ENCODE measurements at places on chromosomes 1 and 21.

- DNase-seq = no peak
Measured at GRCh38 chr1:168328731-168329364, 48.2 kb downstream of the TBX19 start.

- no peak for DNase-seq
Measured at GRCh38 chr1:44949286-44949685, 37.1 kb downstream of the EIF2B3 start.

GRCh38 chr1:163872067-163872466, 550.3 kb downstream of the NUF2 start:
- DNase-seq = no peak

DNA sequence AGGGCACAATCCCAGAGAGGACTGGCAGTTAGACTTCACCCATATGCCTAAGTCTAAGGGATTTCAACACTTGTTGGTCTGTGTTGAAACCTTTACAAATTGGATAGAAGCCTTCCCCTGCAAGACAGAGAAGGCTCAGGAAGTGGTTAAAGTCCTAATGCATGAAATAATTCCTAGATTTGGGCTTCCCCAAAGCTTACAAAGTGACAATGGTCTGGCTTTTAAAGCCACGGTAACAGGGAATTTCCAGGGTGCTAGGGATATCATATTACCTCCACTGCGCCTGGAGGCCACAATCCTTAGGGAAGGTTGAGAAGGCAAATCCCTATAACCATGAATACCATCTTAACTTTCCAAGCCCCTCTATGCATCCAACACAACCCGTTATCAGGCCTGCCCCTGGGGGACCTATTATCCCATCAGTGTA, 3.3 kb upstream of the FMO4 start:
- DNase-seq = peak; percentile 19

DNA sequence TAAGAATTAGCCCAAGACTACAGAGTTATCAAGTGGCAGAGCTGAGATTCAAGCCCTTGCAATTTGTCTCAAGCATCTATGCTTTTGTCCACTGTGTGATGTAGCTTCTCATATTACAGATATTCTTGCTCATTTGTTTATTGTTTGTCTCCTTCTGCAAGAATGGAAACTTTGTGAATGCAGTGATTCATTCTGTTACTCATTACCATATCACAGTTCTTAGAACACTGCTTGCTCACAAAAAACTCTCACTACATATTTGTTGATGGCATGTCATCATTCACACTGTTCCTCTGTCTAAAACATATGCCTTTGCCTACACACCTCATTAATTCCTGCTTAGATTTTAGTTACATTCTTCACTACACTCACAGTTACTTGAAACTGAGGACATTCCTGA, 1198.9 kb downstream of the PLA2G4A start:
- no peak for DNase-seq

DNA sequence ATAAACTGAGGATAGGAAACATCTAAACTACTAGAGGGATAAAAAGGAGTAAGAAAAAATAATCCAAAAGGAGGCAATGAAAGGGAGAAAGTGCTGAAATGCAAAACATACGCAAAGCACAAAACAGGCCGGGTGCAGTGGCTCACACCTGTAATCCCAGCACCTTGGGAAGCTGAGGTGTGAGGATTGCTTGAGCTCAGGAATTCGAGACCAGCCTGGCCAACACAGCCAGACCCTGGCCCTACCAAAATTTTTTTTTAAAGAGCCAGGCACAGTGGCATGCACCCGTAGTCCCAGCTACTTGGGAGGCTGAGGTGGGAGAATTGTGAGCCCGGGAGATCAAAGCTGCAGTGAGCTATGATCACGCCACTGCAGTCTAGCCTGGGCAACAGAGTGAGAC, 10.5 kb downstream of the SPOCD1 start:
- no peak for DNase-seq

DNA sequence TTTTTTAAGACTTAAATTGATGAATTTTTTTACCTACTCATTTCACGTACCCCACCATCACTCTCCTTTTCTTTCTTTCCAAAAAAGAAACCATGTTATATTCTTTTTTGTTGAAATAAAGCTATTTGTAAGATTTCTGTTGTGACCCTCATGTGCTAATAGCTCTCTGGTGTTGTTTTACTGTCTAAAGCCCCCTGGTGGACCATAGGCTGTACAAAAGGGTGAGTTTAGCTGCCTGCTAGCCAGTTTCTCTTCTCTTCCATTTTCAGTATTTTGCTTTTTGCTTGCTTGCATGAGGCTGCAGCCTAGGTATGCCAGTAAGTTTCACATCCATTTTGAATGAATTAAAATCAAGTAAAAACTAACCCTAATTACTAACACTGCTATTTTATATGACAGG, 15.6 kb upstream of the VAMP3 start:
- peak; percentile 43 for DNase-seq

DNA sequence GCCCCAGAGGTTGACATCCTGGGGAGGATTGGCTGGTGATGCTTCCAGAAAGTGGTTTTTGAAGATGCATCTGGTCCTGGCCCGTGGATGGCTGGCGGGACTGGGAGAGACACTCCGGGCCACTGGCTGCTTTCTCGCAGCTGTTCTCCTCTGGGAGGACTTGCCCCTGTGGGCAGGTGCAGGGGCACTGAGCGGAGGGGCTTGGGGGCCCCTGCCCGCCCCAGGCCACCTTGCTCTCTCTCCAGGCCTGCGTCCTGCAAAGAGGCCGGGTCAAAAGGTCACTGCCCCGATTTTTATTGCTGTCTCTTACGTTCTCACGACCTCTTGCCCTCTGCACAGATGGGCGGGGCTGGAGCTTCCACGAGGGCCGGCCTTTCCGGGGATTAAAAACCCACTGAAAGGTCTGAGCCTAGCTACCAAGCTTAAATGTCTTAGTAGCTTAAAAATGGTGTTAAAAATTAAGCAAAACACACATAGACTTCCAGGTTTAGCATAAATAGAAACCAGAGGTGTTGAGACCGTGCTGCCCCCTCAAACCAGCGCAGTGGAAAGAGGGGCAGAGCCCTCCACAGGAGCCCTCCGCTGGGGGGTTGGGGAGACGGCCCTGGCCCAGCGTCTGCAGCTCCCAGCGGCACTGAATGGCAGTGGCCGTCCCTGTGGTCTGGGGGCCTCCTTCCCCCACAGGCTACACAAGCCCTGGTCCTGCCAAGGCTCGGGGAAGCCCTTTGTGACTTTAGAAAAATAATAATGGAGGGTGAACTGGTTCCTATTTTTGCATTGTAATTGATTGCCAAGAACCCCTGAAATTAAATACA, 43.9 kb downstream of the SKI start:
- DNase-seq = peak; percentile 90

DNA sequence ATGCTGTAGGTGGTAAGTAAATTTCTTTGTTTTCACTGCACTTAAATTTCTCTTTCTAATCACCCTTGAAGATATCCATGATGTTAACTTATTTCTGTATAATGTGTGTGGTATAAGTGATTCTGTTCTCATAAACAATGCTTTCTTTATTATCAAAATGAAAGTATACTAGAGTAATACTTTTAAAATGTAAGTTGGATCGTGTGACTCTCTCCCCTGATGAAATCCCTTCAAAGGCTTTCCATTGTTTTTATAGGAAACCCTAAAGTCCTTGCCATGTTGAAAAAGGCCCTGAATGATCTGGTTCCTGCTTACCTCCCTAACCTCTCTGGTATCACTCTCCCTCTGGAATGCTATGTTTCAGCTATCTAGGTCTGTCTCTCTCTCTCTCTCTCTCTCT, 191.1 kb upstream of the LHX8 start:
- DNase-seq = no peak

DNA sequence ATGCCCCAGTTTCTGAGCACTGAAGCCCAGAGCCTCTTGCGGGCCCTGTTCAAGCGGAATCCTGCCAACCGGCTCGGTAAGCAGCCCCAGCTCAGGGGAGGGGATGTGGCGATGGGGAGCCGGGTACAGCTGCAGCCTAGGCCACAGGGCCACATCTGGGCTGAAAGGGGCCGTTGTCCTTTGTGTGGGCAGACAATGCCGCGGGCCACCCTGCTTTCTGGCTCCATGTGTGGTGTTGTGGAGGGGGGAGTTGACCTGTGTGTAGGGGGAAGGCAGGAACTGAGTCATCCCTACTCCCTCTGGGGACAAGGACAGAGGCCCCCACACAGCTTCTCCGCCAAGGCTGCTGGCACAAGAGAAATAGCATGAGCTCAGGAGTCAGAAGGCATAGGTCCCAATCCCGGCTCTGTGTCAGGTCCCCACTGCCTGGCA, 26.0 kb downstream of the RPS6KA1 start:
- no peak for DNase-seq

- DNase-seq = no peak
Measured at GRCh38 chr1:113993072-113993471, 13.8 kb downstream of the OLFML3 start.

- DNase-seq = no peak
Measured at GRCh38 chr1:41794031-41794430, 124.7 kb downstream of the HIVEP3 start.

DNA sequence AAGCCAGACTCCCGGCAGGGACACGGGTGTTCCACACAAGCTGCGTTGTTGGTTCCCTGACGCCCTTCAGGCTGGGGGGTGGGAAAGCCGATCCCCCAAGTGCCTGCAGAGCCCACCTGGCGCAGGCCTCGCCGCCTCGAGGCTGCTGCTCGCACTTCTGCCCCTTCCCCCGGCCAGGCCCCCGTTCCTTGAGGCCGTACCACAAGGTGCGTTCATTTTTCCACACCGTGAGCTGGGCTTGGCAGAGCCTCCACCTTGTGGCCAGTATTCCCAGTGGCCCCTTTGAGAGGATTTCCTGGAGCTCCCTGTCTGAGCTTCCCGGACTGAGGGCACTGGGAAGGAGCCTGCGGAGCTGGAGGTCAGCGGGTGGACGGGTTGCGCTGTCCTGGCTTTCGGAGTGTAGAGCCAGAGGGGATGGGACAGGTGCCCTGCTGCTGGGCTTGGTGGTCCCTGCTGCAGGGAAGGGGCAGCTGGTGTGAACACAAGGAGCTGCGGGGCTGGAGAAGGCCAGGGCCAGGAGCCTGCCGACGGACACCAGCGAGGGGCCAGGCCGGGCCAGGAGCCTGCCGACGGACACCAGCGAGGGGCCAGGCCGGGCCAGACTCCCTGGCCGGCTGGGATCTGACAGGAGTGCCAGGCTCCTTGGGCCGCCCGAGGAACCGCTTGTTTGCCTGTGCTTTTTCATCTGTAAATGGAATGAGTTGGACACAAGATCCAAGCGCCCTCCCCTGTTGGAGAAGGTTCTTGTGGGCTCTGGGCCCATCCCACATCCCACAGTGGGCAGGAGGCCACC, 18.4 kb downstream of the PDXK start:
- no peak for DNase-seq

DNA sequence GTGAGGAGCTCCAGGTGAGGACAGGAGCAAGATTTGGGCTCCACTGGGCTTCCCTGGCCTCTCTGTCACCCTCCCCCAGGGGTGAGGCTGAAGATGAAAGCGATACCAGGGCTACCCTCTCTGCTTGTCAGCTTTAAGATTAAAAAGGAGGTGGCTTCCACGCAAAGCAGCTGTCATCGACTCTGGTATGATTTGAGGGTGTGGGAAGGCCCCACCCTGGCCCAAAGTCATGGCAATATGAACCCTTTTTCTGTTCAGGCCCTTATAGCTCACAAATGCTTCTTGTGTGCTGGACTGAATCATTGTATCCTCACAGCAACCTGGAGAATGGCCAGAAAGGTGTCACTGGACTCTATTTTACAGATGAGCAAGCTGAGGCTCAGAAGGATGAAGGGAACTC, 41.6 kb downstream of the NUAK2 start:
- no peak for DNase-seq

Measured in neural progenitor cell (in vitro differentiated cells).